ENCODE measurements at places on chromosomes 5 and 9.
A peak's percentile ranks its signal among the peaks of the same experiment; 100 is the strongest.

DNA sequence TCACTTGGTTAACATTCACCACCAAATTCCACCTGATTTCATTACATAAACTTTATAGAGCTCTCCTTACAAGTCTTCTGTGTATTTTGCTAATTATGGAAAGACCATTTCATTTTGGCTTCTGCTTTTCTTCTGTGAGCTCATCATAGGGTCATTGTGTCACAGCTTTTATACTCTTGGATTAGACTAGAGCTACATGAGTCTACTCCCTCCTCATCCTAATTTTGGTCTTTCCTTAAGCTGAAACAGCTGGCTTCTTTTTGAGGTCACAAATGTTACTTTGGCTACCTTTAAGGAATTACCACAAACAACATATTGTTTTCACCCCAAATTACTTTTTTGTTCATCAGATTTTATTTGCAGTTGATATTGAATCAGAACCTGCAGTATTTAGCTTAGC is 103.0 kb downstream of the NPR3 start:
- no peak for DNase-seq

DNA sequence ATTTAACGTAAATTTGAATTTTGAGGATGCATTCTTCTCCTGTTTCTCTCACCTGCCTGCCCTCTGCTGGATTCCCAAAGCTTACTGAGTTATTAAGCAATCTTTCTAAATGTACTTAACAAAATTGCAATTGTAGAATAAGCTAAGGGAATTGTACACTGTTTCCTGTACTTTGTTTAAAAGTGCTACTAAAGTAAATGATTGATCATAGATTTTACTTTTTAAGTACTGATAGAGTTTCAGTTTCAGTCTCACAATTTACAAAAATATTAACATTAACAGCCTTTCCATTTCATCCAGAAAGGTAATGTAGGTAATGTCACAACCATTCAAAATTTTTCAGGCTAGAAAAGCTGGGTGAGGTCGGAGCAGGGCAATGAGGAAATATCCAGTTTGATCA is 4.8 kb upstream of the RANBP17 start:
- DNase-seq: no peak

DNA sequence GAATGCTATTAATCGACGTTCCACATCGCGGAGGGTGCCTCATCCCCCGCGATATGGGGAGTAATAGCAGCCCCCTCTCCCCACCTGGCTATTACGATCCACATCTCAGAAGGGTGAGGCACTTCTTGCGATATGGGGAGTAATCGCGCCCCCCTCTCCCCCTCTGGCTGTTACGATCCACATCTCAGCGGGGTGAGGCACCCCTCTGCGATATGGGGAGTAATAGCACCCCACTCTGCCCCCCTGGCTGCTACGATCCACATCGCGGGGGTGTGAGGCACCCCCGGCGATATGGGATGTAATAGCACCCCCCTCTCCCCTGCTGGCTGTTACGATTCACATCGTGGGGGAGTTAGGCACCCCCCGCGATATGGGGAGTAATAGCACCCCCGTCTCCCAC is 128.5 kb downstream of the TMEM38B start:
- no peak for DNase-seq

- DNase-seq: no peak
These were observed 26.2 kb upstream of the SMAD5 start for GRCh38 chr5:136106351-136107031.

DNA sequence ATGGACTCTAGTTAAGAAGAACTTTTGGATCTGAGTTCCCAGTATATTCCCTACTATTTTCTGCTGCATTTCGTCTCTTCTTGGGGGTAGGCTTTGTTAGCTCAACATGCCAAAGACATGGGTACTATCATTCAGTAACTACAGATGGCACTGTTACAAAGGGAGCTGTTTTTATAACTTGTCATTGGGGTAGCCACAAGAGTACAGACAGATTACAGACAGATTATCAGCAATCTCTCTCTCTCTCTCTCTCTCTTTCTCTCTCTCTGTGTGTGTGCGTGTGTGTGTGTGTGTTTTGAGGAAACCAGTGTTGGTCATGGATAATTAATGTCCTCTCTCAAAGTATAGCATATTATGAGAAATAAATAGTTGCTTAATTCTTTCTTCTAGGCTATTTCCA is 116.1 kb downstream of the WDR70 start:
- peak; percentile 43 for DNase-seq

DNA sequence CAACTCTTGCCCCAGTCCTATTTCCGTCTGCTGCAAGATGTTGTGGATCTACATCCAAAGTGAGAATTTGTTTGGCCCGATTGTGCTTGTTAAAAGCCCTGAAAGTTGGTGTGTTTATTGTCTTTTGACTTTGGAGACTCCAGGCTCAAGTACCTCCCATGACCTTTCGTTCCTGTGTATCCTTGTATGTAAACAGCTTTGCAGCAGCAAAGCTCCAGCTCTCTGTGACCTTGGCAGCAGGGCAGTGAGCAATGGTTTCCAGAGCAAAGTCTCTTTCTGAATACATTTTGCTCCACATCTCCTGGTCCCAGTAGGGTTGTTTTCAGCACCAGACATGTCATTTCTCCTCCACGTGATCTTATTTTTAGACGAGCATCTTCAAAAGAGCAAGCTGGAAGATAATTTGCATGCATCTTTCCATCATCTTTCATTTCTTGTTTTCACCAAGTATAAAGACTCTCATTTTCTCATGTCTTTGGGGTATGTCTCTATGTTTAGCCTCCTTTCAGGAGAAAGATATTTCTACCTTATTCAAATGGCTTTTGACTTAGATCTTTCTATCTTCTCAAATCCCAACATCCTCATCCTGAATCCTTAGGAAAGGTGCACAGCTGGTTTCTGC is 68.1 kb upstream of the ERCC6L2 start:
- no peak for DNase-seq

- DNase-seq: peak; percentile 18
These were observed 172.1 kb downstream of the FER start for GRCh38 chr5:108919591-108920326.

- no peak for DNase-seq
These were observed 36.8 kb downstream of the LIX1 start for GRCh38 chr5:97105501-97106215.

GRCh38 chr9:118578467-118578866 is 790.8 kb downstream of the BRINP1 start:
- DNase-seq: peak; percentile 41

DNA sequence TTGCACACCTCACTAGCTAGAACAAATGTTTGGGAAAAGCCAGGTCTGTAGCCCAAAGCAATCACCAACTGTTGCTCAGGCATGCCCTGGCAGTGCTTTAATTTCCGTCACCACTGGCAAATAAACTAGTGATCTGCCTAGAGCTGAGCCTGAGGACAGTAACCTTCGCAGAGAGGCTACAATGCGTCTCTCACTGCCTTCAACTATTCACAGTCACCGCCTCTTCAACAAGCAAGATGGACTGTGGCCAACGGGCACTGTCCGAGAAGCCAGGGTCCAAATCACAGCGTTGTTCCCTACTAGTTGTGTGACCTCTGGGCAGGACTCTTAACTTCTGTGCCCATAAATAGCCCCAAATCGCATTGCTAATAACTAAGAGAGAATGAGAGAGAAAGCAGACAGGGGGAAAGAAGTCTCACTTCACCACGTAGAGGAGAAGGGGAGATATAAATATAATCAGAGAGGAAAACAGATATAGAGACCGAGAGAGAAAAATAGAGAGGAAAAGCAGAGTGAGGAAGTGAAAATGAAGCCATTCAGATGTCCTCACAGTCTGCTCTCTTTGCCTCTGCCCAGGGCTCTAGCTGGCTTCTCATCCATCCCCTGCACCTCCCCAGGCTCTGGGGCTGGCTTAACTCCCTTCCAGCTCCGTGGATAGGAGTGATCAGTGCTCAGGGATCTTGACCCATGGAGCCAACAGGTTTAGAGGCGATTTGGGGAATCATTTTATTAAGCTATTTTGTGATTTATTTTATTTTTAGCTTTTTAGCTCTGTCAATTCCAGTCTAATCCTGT is 157.9 kb downstream of the ZDHHC21 start:
- no peak for DNase-seq

- no peak for DNase-seq
These were observed 218.1 kb upstream of the NREP start for GRCh38 chr5:111975133-111975532.

GRCh38 chr5:159211729-159212174 is 2.4 kb upstream of the RNF145 start:
- DNase-seq: no peak

DNA sequence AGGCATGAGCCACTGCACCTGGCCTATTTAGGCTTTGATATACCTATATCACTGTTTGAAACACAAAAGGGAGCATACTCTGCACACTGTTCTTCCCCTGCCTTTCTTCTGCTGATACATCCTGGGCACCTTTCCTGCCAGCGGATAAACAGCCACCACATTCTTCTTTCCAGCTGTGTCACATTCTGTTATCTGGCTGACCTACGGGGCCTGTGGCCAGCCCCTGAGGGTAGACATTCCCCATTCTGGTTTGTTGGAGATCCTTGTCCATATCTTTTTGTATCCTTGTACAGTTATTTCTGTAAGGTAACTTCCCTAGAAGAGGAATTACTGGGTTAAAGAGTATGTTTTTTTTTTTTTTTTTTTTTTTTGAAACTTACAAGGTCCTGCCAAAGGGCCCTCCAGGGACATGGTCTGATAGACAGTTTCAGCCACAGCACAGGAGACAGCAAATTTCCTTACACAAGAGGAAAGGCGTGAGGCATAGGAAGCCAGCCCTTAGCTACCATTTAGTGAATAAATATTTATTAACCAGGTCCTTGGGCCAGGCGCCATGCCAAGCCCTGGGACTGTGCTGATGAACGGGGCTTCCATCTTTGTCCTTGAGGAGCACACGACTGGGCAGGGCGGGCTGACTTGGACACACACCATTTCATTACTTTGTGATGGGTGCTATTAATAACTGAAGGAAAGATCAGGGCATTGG is 57.8 kb downstream of the ERGIC1 start:
- peak; percentile 79 for DNase-seq

Measured in fibroblast of pulmonary artery (primary cell).